ENCODE measurements at places on chromosomes 5 and 9. TPM values are rescaled to one million over a fixed set of nuclear protein-coding genes. Genes with fewer than 3 reads are reported as not detected.

The CCNO gene
- 0.30 TPM for total RNA-seq

The IFNA21 gene
- total RNA-seq, result not detected

GRCh38 chr9:38347946-38348345, 44.6 kb upstream of the ALDH1B1 start:
- H3K27me3 ChIP-seq, result no peaks in the 10 kb centered on the region
- DNase-seq, result no peak
- no peaks in the 10 kb centered on the region for H3K36me3 ChIP-seq

DNA sequence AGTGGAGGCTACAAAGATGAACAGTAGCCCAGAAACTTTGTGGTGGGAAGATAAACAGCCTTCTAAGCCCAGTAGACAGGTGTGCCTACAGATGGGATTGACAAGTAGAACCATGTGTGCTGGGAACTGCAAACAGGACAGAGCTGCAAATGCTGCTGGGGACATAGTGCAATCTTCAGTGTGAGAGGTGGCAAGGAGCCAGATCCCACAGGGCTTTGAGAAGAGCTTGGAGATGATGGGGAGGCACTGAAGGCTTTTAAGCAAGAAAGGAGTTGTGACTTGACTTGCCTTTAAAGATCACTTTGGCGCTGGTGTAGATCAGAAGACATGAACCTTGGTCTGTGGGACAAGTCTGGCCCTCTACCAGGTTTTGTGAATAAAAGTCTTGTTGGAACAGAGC, 675.2 kb downstream of the ACTL7B start:
- DNase-seq, result peak; percentile 26
- no peak overlapping the region for H3K27ac ChIP-seq
- H3K36me3 ChIP-seq, result no peaks in the 10 kb centered on the region

DNA sequence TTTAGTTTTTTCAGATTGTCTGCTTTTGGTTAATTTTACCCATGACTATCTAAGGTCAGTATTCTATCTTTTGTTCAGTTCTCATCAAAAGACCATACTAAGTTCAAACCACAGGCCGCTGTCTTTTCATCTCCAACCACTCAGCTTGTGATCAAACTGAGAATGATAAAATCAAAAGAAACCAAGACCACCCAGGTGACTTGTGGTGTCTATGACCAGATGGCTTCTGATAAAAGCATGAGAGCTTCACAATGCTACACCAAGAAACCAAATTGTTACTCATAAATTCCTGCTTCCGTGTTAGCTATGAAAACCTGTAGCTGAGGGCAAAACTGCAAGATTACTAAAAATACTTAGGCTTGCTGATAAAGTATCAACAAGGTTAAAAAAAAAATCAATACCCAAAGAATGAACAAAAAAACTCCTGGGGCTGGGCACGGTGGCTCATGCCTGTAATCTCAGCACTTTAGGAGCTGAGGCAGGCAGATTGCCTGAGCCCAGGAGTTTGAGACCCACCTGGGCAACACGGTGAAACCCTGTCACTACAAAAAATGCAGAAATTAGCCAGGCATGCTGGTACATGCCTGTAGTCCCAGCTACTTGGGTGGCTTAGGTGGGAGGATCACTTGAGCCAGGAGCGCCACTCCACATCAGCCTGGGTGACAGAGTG, 25.8 kb upstream of the GPX8 start:
- no peaks in the 10 kb centered on the region for H3K36me3 ChIP-seq
- no peaks in the 10 kb centered on the region for H3K27me3 ChIP-seq
- DNase-seq, result no peak
- no peak overlapping the region for H3K27ac ChIP-seq
- H3K4me1 ChIP-seq, result no peaks in the 10 kb centered on the region
- H3K4me3 ChIP-seq, result no peak overlapping the region

The DROSHA gene
- 53.0 TPM for total RNA-seq

GRCh38 chr5:16563686-16564085, 53.1 kb downstream of the RETREG1 start:
- no peaks in the 10 kb centered on the region for H3K27me3 ChIP-seq
- no peak overlapping the region for H3K27ac ChIP-seq

DNA sequence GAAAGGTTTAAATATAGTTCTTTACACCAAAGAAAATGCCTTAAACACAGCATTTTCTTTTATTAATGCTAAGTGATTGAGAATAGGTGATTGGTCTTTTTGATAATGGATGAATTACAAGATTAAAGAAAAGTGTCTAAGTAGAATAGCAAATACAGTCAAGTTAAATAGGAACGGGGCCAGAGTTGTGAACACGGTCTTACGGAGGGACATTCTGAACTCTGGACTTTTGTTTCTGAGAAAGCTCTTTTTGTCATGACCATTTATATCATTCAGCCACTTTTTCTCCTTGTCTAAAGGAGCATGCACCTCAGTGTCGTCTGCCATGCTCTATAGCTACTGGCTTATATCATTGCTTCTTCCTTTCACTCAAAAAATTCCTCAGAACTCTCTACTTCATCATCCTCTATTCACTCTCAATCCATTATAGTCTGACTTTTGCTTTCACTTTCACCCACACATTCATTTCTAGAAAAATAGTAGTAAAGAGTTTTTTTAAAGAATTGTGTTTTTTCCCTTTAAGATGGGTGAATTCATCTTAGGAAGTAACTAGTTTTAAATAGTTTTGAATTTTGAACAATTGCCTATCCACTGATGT, 263.0 kb upstream of the FBXL7 start:
- H3K4me3 ChIP-seq, result peak overlapping the region; percentile 41
- no peaks in the 10 kb centered on the region for H3K4me1 ChIP-seq
- H3K27ac ChIP-seq, result peak overlapping the region; percentile 51
- no peak for DNase-seq
- H3K36me3 ChIP-seq, result no peaks in the 10 kb centered on the region
- H3K27me3 ChIP-seq, result no peaks in the 10 kb centered on the region

GRCh38 chr9:113614843-113615648, 151.5 kb downstream of the RGS3 start:
- no peaks in the 10 kb centered on the region for H3K36me3 ChIP-seq
- H3K27me3 ChIP-seq, result no peaks in the 10 kb centered on the region
- H3K4me1 ChIP-seq, result no peaks in the 10 kb centered on the region
- no peak overlapping the region for H3K4me3 ChIP-seq
- H3K27ac ChIP-seq, result peak overlapping the region; percentile 22
- peak; percentile 68 for DNase-seq

The GGTA1 gene
- total RNA-seq, result 15.5 TPM

DNA sequence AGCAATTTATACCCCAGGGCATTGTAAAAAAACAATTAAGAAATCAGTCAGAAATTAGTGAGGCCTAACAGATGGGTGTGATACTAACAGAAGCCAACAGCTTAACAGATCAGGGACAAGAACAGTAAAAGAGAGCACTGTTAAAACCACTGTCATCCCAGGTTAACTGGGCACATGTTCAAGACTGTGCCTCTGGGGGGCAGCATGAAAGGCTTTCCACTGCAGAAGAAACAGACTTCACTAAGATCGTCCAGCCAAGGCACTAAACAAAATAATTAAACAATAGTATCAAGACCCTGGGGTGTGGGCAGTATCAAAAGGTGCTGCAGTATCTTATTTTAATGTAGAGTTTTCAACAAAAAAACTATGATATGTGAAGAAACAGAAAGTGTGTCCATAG, 43.5 kb downstream of the FBN2 start:
- H3K27me3 ChIP-seq, result no peaks in the 10 kb centered on the region
- H3K4me1 ChIP-seq, result peaks cover 3% of the 10 kb centered on the region
- DNase-seq, result no peak

DNA sequence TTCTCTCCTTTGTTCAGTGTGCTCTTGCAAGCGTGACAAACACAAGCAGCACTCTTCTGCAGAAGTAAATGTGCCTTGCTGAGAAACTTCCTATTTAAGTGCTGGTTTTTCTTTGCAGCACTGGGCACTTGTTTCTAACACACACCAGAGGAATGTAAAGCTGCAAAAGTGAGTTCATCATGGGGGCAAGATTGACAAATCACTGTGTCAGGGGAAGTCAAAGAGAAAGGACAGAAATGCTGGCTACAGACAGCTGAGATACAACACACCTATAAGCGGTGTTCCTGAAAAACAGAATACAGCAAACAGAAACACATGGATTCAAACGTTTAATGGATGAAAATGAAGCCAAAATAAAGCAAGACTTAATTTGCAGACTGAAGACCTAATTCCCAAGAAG, 19.6 kb downstream of the ROR2 start:
- no peak overlapping the region for H3K4me3 ChIP-seq
- DNase-seq, result no peak
- H3K27ac ChIP-seq, result no peak overlapping the region

Data from tibial nerve (tissue), 4 donors.